ENCODE measurements at places on chromosomes 6 and 20.

DNA sequence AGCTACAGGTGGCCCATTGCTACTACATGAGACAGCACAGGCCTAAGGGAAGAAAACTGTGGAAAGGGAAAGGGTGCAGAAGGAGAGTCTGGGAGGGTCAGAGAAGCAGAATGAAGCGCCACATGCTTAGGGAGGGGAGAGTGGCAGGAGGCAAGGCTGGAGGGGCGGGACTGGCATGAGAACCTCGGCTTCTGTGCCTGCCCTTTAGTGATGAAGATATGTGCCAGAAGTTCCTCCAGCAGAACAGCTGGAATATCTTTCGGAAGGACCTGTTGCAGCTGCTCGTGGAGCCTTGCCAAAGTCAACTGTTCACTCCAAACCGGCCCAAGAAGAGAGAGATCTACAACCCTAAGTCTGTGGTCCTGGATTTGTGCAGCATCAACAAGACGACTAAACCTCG lies 61.8 kb downstream of the CNBD2 start:
- DNase-seq, result no peak

DNA sequence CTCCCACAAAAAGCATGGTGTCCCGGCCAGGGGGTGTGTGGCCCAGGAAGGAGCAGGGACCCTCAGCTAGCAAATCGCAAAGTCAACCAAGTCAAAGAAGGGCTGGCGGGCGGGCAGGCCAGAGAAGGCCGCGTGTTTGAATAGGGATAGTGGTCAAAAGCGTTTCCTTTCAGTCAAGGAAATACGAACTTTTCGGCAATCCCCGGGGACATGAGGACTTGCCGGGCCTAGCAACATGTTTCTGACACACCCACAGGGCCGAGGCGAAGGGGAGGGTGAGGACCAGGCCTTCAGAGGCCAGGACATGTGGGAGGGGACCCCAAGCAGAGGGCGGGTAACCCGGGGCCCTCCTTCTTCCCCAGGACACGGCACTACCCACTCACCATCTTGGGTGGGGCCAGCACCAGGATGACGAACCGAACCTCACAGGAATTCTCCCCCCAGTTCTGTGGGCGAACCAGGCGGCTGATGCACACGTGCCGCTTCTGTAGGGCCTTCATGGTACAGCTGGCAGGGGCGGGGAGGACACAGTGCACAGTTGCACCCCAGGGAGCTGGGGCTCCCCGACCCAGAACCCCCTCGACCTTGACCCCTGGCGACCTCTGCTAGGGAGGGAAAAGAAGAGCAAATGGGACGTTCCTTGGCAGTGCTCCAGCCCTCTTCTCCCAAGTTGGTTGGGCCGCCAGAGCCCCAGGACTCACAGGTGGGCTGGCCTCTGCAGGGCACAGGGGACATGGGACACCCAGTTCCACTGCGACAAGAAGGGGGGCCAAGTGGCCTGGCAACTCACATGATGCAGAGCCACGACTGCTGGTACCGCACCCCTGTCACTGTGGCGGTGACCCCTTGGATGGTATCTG lies 5.6 kb downstream of the SLC4A11 start:
- DNase-seq, result no peak

DNA sequence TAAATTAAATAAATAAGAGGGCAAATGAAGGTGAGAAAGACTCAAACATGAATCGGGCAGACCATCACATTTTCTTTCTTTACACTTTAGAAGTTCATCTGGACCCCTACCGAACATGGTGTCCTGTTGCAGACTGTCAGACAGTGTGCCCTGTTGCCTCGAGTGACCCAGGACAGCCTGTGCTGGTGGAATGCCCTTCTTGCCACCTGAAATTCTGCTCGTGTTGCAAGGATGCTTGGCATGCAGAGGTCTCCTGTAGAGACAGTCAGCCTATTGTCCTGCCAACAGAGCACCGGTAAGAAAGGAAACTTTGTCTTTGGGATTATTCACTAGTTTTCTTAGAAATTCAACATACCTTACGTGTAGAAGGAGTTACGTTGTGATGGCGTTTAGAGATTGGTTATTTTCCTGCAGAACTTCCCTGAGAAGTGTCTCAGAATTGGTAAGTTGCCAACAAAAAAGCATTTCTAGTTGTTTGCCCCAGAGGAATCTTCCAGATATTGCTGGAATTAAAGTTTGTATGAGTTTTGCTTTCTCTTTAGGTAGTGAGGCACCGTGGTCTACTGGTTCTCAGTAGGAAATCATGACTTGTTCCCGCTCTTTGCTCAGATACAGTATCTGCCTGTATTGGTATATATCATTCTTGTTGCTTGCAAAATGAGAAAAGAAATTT lies 70.1 kb downstream of the RNF144B start:
- no peak for DNase-seq

DNA sequence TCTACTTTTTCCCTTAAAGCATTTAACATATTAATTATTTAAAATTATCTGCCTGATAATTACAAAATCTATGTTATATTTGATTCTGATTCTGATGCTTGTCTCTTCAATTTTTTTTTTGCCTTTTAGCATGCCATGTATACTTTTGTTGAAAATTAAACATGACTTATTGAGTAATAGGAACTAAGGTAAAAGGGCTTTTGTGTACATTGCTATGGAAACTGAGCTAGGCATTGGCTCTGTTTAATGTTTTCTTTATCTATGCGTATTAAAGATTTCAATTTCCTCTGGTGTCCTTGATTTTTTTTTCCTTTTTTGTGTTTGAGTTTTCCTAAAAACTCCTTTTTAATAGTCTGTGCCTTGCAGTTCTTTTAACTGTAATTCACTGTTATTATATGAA lies 805.2 kb downstream of the DHX35 start:
- DNase-seq, result no peak

DNA sequence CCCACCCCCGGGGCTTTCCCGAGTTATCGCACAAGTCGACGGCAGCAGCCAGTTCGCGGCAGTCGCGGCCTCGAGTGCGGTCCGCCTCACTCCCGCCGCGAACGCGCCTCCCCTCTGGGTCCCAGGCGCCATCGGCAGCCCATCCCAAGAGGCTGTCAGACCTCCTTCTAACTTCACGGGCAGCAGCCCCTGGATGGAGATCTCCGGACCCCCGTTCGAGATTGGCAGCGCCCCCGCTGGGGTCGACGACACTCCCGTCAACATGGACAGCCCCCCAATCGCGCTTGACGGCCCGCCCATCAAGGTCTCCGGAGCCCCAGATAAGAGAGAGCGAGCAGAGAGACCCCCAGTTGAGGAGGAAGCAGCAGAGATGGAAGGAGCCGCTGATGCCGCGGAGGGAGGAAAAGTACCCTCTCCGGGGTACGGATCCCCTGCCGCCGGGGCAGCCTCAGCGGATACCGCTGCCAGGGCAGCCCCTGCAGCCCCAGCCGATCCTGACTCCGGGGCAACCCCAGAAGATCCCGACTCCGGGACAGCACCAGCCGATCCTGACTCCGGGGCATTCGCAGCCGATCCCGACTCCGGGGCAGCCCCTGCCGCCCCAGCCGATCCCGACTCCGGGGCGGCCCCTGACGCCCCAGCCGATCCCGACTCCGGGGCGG lies 1.6 kb downstream of the GNAS start:
- no peak for DNase-seq

- DNase-seq, result no peak
Observed at GRCh38 chr6:54193560-54193959, 82.3 kb downstream of the MLIP start.

GRCh38 chr20:61454053-61454452 lies 202.0 kb downstream of the CDH4 start:
- no peak for DNase-seq

DNA sequence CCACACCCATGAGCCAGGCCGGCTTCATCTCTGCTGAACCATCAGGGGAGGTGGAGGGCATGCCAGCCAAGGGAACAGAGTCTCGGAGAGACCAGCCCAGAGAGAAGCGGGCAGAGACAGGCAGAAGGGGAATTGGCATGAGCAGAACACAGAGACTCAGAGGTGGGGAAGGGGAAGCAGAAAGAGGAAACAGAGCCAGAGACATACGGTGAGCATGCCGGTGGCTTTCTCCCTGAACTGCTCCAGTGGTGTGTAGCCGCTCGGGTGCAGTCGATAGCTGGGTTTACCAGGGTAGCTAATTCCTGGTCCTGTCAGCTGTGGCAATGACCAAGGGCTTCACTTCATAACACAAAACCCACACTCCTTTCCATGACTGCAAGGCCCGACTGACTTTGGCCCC lies 83.6 kb upstream of the CCDC167 start:
- no peak for DNase-seq

DNA sequence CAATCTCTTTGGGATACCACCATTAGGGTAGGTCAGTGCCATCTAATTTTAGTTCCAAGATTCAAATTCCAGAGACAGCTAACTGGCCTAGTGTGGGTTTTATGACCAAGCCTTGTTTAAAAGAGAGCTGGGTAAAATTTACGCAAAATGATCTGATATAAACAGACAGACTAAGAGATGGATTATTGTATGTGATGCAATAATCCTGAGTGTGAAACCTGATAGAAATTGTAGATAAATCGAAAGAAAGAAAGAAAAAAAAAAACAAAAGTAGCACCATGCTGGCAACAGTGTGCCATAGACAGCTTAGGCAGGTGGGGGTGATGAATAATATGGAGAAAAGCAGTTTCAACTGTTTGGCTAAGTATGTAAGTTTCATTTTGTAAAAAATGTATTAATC lies 2.9 kb downstream of the ZNF184 start:
- no peak for DNase-seq

DNA sequence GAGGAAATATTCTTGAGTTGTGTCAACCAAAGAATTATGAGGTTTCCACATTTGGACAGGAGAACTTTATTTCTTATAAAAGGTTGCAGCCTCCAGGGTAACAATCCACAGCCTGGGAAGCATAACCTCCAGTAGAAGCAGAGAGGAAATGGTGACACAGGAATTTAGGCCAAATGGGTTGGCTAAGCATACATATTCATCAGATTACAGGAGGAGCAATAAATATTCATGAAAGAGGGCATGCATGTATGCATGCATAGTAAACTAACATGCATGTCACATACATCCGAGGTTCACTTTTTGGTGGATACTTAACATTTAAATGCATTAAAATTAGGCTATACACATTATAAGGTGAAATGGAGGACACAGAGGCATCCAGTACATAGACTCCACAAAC lies 55.7 kb upstream of the NT5E start:
- DNase-seq, result no peak

DNA sequence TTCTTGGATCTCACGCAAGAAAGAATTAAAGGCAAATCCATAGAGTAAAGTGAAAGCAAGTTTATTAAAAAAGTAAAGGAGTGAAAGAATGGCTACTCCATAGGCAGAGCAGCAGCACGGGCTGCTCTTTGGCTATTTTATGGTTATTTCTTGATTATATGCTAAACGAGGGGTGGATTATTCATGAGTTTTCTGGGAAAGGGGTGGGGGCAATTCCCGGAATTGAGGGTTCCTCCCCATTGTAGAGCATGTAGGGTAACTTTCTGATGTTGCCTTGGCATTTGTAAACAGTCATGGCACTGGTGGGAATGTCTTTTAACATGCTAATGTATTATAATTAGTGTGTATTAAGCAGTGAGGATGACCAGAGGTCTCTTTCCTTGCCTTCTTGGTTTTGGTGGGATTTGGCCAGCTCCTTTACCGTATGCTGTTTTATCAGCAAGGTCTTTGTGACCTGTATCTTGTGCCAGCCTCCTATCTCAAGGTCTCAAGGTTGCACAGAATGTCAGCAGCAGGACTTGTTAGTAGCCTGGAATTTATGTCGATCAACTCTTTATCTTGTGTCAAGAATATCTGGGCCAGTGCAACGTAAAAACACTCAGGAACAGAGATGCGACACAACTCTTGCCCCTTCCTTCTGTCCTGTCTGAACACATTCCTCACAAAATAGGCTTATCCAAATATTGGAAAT lies 931.4 kb downstream of the QKI start:
- DNase-seq, result no peak

DNA sequence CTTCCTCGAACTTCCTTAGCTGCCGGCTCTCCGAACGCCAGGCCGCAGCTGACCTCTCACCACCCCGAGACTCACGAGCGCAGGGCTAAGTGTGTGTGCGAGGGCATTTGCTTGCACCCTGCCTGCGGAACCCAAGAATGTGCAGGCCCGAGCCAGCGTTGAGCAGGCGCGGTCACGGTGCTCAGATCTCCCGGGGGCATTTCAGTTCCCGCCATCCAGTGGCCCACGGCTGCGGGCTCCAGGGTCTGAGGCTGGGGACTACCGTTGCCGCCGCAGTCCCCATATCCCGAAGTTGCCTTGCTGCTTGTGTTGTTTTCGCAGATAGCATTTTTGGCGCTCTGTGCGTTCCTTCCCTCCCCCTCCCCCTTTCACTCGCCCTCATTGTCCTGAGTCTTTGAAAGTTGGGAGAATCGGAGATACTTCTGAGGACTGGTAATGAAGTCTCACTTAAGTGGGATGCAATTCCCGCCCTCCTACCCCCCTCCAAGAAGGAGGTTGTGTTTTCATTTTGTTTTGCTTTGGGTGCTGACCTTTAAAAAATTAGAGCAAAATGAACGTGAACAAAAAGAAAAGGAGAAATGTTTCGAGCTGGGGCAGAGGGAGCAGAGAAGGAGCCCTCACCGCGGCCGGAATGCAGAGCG lies 1.7 kb downstream of the NR2E1 start:
- DNase-seq, result no peak

DNA sequence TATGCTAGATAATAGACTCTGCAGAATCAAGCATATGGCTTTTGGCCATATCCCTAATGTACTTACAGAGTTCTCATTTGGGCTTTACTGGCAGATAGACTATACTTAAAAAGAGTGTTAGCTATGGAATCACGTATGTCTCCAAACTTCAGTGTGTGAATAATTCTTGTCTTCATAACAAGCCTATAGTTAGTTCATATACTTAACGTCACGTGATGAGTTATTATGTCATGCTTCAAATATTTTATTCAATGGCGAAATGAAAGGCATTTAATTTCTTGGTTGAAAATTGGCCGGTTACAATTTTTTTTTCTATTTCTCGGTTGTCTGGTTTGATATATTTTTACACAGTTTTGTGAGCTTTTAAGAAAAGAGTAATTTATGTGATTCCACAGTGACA lies 62.7 kb downstream of the MEI4 start:
- DNase-seq, result no peak

DNA sequence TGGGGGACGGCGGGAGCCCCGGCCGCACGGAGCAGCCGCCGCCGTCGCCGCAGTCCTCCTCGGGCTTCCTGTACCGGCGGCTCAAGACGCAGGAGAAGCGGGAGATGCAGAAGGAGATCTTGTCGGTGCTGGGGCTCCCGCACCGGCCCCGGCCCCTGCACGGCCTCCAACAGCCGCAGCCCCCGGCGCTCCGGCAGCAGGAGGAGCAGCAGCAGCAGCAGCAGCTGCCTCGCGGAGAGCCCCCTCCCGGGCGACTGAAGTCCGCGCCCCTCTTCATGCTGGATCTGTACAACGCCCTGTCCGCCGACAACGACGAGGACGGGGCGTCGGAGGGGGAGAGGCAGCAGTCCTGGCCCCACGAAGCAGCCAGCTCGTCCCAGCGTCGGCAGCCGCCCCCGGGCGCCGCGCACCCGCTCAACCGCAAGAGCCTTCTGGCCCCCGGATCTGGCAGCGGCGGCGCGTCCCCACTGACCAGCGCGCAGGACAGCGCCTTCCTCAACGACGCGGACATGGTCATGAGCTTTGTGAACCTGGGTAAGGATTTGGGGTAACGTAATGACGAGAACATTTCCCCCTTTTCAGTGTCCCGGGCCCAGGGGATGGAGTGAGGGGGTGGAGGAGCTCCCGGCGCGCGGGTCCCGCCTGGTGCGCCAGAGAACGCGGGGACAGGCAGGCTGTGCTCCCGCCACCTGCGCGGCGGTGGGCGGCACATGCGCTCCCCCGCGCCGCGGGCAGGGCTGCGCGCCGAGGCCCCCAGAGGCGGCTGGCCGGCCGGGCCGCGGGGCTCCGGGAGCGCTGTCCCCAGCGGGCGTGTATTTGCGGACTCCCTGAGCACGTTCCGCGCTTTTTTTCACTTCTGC lies 1.4 kb downstream of the BMP6 start:
- DNase-seq, result no peak

- DNase-seq, result no peak
Observed at GRCh38 chr20:49078310-49078709, 32.2 kb downstream of the CSE1L start.

Data from RWPE1 (cell line).